Neural crest cell (in vitro differentiated cells): ENCODE measurements at places on chromosomes 3 and 15.

GRCh38 chr15:71804226-71804625 is 6.1 kb upstream of the NR2E3 start:
- no peak for DNase-seq

- DNase-seq, result no peak
Observed at GRCh38 chr3:40396406-40396805, 9.4 kb downstream of the ENTPD3 start.

DNA sequence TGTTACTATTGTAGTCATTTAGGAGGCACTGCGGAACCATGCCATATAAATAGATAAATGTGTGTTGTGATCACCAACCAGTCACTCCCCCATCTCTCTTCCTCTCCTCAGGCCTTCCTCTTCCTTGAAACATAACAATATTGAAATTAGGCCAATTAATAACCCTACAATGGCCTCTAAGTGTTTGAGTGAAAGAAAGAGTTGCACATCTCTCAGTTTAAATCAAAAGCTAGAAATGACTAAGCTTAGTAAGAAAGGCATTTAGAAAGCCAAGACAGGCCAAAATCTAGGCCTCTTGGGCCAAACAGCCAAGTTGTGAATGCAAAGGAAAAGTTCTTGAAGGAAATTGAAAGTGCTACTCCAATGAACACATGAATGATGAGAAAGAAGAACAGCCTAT is 8.1 kb upstream of the DNASE1L3 start:
- DNase-seq, result no peak

- DNase-seq, result no peak
Observed at GRCh38 chr3:126109146-126109879, 25.4 kb upstream of the SLC41A3 start.

DNA sequence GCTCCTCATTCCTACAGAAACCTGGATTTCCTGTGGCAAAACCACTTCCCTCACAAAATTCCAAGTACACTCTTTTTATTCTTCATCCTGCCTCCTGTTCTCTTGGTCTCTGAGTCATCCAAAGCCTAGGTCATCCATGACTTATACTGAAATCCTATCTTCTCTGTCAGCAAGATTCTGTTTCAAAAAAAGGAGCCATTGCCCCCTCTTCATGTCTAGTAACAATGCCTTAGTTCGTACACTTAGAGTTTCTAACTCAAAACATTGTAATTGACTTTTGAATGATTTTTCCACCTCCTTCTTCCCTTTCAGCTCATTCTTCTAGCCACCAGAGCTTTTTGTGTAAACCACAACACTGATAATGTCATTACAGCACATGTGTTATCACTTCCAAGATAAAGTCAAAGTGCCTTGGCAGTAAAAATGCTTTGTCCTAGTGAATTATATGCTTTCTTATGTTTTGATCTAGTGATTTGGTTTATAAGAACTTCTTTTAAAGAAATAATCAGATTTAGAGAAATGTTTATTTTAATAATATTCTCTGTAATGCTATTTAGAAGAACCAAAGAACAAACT is 256.5 kb upstream of the NECTIN3 start:
- no peak for DNase-seq

DNA sequence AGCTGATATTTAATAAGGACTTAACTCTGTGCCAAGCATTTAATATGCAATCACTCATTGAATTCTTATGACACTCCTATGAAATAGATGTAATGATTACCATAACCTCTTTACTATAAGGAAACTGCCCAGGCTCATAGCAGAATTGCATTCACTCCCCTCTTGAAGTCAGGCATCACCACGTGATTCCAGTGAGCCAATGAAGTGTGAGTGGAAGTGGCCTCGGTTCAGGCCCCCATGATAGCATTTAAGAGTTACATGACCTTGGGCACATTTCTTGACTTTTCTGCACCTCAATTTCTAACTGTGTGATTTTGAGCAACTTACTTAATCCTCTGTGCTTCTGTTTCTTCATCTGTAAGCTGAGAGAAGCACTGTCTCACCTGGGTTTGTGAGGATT is 62.8 kb upstream of the CLDN18 start:
- DNase-seq, result no peak

- no peak for DNase-seq
Observed at GRCh38 chr3:16808393-16809107, 76.2 kb upstream of the PLCL2 start.

DNA sequence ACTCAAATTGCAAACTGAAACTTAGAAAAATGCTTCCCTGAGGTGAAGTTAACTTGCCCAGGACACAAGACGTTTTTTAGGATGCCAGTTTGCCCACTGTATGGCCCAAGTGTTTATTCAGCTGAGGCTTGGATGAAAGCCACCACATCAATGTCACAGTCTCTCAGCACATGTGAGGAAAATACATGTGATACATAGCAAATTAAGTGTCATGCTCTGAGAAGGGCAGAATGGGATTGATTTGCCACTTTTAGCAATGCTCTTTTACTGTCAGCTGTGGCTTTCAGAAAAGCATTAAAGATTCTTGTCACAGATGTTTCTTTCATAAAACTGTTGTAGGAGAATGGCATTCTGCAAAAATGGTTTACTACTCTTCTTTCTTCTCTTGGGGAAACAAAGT is 165.5 kb downstream of the ZIC1 start:
- no peak for DNase-seq

DNA sequence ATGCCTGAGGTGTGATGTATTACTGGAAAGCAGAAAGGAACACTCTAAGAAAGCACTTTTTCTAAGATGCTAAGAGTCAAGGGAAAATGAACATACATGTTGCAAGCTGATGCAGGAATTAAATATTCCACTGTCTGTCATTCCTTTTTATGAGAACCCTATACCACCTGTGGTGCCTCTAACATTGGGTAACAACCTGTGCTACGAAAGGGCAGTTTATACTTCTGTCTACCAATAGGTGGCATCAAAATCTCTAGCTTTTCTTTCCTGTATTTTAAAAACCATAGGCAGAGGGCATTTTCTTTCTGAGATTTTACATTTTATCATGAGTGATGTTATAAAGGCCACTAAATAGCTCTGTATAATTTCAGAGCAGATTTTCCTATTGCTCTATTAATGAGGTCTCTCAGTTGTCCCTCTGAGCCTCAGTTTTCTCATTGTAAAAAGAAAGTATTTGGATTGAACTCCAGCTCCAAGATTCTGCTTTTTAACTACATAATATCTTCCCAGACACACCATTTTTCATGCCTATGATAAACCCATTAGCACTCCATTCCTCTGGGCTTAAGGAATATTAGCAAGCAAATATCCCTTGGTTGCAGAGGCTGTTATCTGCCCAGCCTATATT is 3.5 kb upstream of the CPNE4 start:
- DNase-seq, result no peak

DNA sequence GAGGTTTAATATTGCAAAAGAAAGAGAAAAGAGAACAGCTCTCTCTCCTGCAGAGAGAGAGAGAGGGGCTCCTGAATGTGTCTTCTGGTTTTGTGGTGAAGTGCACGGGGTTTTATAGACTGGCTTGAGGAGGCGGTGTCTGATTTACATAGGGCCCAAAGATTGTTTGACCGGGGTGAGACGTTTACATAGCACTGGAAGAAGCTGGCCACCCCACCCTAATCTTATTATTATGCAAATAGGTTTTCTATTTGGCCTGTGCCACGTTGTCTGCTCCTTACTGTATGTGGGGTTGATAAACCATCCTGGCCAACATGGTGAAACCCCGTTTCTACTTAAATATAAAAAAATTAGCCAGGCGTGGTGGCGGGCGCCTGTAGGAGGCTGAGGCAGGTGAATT is 268.6 kb downstream of the SV2B start:
- no peak for DNase-seq

DNA sequence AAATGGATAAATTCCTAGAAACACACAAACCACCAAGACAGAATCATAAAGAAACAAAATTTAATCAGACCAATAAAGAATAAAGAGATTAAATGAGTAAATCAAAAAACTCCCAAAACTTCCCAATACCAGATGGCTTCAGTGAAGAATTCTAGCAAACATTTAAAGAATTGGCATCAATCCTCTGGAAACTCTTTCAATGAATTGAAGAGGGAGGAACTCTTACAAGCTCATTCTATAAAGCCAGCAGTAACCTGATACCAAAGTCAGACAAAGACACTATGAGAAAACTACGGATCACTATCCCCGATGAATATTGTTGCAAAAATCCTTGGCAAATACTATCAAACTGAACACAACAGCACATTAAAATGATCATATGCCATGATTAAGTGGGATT is 81.9 kb upstream of the SLCO2A1 start:
- DNase-seq, result no peak

- DNase-seq, result no peak
Observed at GRCh38 chr3:45409921-45410320, 21.5 kb downstream of the LARS2 start.

DNA sequence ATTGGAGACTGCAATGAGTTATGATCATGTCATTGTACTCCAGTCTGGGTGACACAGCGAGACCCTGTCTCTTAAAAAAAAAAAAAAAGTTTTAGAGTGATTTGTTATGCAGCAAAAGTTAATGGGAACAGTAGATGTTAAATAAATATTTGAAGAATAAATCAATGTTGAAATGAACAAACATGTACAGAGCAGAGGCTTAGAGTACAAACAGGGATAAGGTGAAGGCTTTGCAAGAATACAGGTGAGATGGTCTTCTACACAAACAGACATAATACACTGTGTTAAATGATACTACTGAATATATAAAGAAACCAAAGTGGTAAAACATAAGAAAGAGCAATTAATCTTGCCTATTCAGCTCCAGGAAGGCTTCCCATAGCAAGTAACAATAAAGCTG is 265.4 kb downstream of the CNTN3 start:
- no peak for DNase-seq
